DMS153 (cell line): ENCODE measurements at places on chromosomes 4 and X.

GRCh38 chr4:27366104-27366823, 505.6 kb downstream of the STIM2 start:
- DNase-seq: no peak

GRCh38 chrX:68694435-68695205, 47.2 kb downstream of the STARD8 start:
- no peak for DNase-seq

DNA sequence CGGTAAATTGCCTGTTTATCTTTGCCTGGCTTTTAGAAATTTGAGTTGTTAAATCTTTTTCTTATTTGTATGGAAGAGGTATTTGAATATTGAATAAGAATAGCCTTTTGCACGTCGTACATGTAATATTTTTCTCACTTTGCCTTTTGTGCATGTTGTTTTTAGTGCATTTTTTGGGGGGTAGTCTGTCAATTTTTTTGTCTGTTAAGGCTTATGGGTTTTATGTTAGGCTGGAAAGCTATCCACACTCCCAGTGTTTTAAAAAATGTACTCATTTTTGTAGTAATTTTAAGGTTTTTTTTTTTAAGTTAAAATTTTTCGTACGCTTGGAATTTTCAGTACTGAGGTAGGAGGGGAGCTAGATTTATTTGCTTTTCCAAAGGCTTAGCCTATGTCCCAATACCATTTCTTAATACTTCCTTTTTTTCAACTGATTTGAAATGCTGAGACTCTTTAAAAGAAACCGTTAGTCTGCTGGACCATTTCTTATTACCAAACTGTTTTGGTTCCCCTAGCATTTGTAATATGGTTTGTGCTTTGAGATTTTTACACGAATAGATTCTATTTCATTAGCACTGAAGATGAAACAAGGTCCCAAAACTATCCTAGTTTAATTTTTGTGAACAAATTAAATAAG, 1.3 kb downstream of the HERC5 start:
- no peak for DNase-seq

DNA sequence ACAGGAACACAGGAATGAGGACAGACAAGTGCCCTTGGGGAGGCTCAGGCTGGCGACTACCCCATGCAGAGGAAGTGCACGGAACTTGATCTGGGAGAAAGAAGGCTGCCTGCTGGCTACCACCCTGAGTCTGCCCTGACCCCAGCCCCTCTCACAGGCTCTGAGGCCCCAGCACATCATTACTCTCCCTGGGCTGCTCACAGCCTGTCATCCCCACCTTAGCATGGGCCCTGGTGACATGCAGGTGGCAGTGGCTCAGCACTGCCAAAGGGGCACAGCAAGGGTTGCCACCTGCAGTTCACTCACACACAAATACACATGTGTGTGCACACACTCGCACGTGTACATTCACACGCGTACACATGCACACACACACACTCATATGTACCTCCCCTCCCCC, 26.1 kb upstream of the MAMLD1 start:
- no peak for DNase-seq

- no peak for DNase-seq
Observed at GRCh38 chr4:76278583-76278982, 27.1 kb downstream of the FAM47E start.
